Activated T-cell treated with anti-CD3 and anti-CD28 coated beads, Interleukin-2, amount 50 U/mL, for 72 hours (primary cell): ENCODE measurements at places on chromosomes 4 and X. TPM values are rescaled to one million over a fixed set of nuclear protein-coding genes. Genes with fewer than 3 reads are reported as not detected.

Gene RLIM
- 35.0 TPM for total RNA-seq

Gene CD99
- 222 TPM for total RNA-seq

Gene SSX4B
- total RNA-seq, result not detected

Gene TCEAL6
- 0.25 TPM for total RNA-seq

Gene FAM47B
- not detected for total RNA-seq

Gene HTR2C
- total RNA-seq, result not detected

Gene ODAPH
- total RNA-seq, result not detected

Gene FOXR2
- total RNA-seq, result not detected

Gene GABRQ
- total RNA-seq, result 0.05 TPM

Gene FAM50A
- 49.6 TPM for total RNA-seq

Gene PLAC8
- total RNA-seq, result 48.0 TPM
